ENCODE measurements at places on chromosomes 11 and 22.

GRCh38 chr11:7268758-7269157 lies 17.1 kb downstream of the SYT9 start:
- DNase-seq: no peak

GRCh38 chr11:84721561-84721961 lies 905.6 kb downstream of the DLG2 start:
- no peak for DNase-seq

- DNase-seq: no peak
These were observed 85.1 kb upstream of the BLID start for GRCh38 chr11:122201106-122201505.

DNA sequence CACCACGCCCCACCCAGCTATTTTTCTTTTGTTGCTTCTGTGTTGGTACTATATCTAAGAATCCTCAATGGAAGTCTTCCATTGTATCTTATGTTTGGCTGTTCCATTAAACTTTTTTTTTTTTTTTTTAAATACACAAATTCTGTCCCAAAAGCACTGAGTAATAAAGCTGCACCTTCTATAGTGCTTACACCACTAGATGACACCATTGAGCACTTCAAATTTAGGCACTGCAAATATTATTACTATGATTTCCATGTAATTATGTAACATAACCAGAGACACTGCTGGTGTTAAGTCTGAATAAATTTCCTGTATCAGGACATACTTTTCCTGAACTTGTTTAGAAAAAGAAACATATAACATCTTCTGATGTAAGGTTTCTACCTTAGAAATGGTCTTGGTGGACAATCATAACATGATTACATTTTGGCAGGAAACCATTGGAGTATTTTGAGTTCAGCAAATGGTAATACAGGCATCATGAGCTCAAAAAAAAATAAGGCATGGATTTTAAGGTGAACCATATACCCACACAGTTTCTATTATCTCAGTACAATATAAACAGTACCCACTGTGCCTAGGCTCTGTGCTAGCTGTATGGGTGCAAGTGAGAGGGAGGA lies 110.5 kb downstream of the ATG16L2 start:
- DNase-seq: peak; percentile 60

- DNase-seq: no peak
These were observed 11.2 kb upstream of the BIRC3 start for GRCh38 chr11:102306048-102306597.

GRCh38 chr11:123060277-123061000 lies 1.5 kb downstream of the HSPA8 start:
- no peak for DNase-seq
